ENCODE measurements at places on chromosomes 2 and 18.

GRCh38 chr2:196205881-196206435, 34.6 kb upstream of the STK17B start:
- no peak for DNase-seq

DNA sequence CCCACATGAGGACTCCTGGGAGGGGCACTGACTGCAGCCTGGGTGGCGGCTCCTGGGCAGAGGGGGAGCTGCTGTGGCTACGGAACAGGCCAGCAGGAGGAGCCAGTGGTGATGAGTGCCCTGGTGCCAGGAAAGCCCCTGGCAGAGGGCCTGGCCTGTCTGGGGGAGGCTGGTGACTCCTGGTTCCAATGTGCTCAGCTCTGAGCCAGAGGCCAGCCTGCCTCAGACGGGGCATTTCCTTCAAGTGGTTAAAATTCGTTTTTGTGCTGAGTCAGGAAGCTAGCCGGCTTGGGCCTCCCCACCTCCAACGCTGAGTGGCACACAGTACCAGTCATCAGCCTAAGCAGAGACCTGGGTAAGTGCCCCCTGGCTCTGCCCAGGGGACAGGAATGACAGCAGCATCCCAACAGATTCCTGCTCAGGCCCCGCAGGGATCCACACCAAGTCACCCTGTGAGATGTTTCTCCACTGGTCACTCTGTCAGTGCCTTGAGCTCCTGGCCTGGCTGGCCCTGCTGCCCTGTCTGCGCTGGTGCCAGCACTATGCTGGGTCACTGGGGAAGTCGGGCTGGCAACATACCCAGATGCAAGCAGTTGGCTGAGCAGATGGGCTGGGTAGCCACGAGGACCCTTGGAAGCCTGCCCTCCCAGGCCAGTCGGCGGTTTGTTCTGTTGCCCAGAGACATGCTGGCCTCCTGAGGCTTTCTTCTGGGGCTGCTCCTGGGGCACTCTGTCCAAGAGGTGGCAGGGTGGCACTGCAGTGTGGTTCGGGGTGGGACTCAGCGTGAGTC, 7.1 kb upstream of the KLF11 start:
- DNase-seq: no peak

- no peak for DNase-seq
Observed at GRCh38 chr2:8697190-8697589, 15.3 kb downstream of the ID2 start.

DNA sequence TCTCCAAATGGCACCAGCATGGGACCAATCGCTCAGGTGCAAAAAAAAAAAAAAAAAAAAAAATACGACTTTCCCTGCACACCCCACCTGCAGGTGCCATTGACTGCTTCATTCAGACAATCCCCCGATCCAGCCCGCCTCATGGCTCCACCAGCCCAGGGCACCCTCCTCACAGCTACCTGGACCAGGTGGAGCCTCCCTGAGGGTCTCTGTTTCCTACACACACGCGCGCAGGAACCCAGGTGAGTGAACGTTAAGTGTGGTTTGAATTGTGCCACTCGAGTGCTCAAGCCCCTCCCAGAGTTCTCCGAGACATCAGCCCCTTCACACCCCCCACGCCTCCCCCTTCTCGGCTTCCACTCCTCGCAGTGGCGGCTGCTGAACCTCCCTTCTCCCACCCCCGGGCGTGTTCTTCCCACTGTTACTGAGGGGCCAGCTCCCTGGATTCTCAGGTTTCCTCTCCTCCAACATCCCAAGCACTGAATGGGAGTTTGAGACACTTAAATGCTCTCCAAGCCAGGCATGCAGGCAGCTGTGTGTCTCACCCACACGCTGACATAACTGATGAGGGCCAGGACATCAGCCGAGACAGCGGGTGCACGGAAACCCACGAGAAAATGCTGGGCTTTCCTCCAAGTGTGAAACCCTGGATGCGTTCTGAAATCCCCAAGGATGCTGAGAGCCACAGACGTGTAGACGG, 88.8 kb upstream of the SNTG2 start:
- no peak for DNase-seq

GRCh38 chr2:109419960-109420370, 193.8 kb downstream of the SEPTIN10 start:
- no peak for DNase-seq
